Left hindlimb (tissue), 1 donor: ENCODE measurements at places on chromosomes 7 and 10.

DNA sequence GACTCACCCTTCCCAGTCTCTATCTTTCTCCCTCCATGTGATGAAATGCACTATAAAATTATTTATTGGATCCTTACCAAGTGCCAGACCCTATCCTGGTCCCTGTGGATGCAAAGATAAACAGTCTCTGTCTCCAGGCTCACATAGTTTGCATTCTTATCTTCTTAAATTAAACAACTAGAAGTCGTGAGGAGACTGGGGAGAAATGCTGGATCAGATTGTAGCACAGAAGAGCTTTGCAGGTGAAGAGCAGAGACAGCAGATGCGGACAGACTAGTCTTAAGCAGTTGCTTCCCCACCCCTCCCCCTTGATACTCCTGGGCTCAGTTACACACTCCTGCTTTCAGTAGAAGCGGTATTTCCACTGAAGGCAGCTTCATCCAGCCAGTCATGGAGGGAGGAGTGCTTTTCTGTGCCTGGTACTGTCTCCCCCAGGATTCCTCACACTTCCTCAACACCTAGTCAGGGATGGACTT is 20.8 kb upstream of the CDK1 start:
- DNase-seq, result no peak

DNA sequence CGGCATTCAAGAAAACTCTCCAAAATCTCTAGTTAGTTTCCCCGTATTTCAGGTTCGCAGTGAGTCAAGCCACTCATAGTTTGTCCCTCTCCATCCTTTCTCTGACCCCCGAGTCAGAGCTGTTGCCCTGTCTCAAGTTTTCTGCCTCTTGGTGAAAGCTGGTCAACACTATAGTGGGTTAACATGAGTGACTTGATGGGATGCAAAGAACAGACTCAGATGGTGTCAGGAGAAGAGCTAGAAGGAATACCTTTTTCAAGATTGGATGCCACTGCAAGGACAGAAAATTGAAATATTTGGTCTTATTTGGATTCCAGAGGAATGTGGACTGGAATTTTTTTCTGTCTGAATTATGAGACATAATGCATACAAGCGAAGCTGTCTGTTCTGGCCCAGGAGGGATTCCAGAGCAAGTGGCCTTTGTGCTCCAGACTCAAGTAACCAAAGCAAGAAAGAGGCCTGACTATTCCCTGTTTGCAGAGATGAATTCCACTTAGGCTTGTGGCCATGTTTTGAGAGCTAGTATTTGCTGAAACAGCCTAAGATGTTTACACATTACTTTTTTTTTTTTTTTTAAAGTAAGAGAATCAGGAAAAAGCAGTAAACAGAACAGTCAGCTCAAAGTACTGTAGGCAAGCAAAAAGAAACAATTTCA is 67.4 kb downstream of the VWC2 start:
- no peak for DNase-seq

DNA sequence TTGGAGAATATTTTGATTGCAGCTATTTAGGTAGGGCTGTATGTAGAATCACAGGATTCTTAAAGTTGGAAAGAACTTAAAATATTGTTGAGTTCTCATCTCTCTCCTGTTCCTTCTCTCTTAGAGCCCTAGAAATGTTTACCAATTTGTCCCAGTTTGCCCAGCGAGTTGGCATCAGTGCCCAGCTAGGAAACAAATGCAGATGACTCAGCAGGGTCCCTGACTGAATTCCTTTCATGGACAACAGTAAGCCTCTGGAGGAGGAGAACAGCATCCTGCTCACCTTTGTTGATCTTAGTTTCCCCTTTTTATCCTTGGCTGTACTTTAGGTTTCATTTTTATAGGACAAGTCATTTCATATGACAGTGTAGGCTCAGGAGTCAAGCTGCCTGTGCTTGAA is 89.3 kb downstream of the SEC23IP start:
- no peak for DNase-seq

DNA sequence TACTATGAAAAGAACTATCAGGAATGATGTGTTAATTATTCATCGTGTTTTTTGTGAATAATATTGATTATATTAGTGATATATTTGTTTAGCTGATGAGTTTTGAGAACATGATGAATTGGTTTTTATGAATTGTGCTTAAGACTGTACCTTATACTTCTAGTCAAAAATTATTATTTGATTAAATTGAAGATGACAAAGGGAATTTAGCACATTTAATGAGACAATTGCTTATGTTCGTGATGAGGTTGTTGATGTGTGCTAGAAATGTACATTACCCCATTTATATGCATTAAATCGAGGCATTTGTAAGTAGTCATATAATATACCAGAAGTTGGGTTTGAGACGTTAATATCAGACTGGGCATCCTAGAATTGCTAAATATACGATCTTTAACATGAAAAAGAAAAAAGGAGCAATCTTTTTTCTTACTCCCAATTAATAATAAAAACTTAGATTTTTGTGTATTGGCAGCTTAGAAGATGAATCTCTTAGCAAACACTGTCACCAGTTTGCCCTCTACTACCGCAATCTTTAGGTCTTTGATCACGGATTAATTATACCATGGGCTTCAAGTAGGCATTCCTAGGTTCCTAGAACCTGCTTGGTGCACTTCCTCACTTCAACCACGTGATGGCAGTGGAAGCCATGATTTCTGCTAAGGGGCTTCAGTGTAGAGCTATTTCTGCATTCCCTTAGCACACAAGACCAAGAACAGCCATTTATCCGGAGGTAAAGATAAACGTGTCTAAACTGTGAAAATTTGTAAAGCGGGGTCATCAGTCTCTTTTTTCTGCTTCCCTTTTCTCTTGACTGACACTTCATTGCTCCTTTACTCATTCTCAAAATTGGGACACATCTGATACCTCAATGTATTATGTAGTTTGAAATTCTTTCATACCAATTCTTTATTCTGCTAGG is 1.6 kb downstream of the KLHDC10 start:
- peak; percentile 70 for DNase-seq

DNA sequence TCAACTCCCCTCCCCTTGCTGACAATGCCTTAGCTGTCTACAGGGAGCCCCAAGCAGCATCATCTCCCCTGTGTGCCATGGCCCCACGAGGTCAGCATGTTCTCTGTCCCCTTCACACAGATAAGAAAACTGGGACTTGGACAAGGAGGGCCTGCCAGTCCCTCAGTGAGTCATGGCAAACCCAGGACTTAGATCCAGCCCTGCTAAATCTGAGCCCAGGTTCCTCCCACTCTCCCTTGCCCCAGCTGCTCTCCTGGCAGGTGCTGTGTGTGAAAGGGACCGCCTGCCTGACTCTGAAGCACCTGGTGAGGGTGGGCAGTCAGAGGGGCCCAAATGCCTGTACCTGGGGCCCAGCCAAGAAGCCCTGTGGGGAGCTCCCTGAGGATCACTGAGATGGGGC is 7.4 kb downstream of the CRHR2 start:
- no peak for DNase-seq

- DNase-seq, result no peak
Measured at GRCh38 chr7:38411404-38411803, 138.0 kb upstream of the TARP start.

- DNase-seq, result no peak
Measured at GRCh38 chr7:102875700-102876295, 37.0 kb upstream of the LRRC17 start.

GRCh38 chr10:128364631-128365030 is 238.4 kb upstream of the MKI67 start:
- peak; percentile 66 for DNase-seq

DNA sequence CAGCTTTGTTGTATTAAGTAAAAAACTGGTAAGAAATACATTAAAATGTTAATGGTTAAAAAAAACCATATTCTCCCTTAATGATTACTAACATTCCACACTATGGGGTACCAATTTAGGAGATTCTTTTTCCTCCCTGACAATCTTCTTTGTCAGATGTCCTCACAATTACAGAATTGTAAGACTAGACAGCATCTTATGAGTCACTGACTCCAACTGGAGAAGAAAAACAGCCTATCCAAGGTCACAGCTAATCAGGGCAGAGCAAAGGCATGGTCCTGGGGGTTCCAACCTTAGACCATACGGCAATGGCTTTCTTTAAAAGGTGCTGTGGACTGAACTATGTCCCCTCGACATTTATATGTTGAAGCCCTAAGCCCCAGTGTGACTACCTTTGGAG is 127.6 kb downstream of the DLG5 start:
- no peak for DNase-seq

DNA sequence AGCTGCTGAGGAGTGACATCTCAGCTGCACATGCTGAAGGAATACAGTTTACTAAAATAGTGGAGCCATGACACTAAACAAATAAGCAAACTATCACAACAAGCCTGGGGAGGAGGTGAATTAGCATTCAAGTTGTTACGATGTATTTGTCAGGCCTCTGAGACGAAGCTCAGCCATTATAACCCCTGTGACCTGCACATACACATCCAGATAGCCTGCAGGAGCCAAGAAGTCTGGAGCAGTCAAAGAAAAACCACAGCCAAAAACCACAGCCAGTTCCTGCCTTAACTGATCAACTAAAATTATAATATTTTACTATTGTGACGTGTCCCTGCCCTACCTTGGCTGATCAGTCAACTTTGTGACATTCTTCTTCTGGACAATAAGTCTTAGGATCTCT is 68.6 kb downstream of the NSUN6 start:
- no peak for DNase-seq

GRCh38 chr7:129218514-129219062 is 6.2 kb upstream of the AHCYL2 start:
- DNase-seq, result peak; percentile 82

GRCh38 chr10:23442936-23443335 is 4.1 kb downstream of the OTUD1 start:
- DNase-seq, result no peak

- DNase-seq, result peak; percentile 56
Measured at GRCh38 chr10:27558612-27559020, 54.5 kb downstream of the RAB18 start.

- DNase-seq, result no peak
Measured at GRCh38 chr7:109126404-109127050, 556.9 kb downstream of the DNAJB9 start.

GRCh38 chr7:43721193-43721806 is 8.0 kb downstream of the COA1 start:
- no peak for DNase-seq

GRCh38 chr10:122475591-122476332 is 14.4 kb downstream of the HTRA1 start:
- no peak for DNase-seq

DNA sequence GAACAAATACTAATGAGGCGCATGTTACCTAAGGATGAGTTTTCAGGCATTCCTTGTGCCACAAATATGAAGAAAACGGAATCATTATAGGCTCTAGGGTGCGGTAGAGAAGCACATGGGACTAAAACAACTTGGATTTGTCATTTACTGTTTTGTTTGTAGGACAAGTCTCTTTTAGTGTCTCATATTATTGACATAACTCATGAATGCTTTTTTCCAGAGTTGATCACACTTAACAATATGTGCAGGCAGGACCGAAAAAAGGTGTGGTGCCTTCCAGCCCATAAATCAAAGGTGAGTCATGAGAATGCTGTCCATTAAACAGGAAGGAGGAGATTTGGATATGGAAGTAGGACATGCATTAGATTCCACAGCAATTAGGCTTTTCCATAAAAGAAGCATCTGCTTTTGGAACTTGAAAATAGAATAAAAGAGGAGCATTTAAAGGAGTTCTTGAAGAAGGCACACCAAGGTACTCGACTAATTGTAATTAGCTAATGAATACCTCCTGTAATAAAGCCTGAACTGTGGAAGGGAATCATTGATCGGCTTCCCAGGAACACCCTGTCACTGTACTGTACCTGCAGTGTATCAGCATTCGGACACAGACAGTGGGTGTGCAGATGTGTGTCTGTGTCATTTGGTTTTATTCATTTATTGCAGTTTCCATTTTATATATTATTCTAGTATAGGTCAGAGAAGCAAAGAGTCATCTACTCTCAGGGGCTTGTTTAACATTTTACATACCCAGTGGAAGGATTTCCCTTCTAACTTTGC is 119.7 kb upstream of the KLF14 start:
- no peak for DNase-seq

DNA sequence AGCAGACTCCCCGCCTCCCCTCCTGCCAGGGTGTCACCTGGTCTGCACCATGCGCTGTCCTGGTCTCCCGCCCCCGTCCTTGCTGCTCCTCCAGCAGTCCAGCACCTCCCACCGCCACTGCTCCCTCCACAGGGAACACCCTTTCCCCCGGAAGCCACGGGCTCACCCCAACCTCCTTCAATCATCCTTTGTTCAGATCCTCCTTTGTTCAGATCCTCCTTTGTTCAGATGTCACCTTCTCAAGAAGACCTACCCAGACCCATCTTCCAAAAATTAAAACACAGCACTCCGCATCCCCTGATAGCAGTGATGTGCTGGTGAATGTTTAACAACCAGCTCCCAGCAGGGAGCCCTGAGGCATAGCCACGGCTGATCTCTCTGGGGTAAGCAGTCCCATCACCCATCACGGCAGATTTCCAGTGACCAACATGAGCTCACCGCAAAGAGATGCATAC is 237.7 kb downstream of the USP6NL start:
- DNase-seq, result no peak

DNA sequence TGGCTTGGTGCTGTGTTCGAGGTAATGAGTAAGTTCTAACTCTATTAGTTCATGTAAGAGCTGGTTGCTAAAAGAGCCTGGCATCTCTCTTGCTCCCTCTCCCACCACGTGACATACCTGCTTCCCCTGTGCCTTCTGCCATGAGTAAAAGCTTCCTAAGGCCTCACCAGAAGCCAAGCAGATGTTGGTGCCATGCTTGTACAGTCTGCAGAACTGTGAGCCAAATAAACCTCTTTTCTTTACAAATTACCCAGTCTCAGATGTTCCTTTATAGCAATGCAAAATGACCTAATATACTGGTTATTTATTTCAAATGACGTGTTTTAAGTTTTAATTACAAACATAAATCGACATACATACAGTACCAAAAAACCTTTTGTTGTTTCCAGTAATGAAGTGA is 101.7 kb upstream of the DNAJC1 start:
- DNase-seq, result no peak

DNA sequence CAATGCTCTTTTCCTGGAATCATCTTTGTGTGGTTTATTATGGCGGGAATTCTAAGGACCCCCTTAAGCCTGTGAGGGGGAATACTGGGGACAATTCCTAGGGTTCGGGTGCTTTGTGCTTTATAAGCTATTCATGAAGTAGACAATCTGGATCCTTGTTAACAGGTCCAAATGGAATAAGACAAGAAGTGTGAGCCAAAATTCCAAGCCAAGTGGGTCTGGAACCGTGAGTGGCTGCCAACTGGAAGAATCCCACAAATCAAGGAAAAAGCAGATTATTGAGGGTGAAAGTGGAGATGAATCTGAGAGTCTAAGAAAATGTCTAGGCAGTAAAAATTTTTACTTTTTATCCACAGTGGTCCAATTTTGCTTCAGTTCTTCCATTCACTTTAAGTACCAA is 136.8 kb downstream of the MDFIC start:
- DNase-seq, result peak; percentile 30

- DNase-seq, result no peak
Measured at GRCh38 chr10:7708832-7709231, 5.7 kb downstream of the ITIH2 start.
